ENCODE measurements at places on chromosomes 1 and 21.

GRCh38 chr1:207289756-207290155 is 31.7 kb upstream of the CD55 start:
- no peak for DNase-seq

DNA sequence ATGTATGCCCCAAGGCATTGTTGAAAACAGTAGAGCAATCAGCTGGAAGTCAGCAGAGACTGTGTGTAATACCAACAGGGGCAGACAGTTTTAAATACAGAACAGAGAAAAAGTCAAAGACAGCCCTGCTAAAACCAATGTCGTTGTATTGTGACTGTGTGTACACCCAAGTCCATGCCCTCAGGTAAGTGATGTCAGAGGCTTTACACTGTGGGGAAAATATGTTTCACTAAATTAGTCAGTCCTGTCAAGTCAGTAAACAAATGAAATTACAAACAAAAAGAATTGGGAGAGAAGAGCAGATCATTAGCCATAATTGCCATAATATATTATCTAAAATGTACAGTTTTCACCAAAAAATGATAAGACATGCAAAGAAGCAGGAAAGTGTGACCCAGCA is 2.4 kb upstream of the CYP2J2 start:
- DNase-seq, result no peak

DNA sequence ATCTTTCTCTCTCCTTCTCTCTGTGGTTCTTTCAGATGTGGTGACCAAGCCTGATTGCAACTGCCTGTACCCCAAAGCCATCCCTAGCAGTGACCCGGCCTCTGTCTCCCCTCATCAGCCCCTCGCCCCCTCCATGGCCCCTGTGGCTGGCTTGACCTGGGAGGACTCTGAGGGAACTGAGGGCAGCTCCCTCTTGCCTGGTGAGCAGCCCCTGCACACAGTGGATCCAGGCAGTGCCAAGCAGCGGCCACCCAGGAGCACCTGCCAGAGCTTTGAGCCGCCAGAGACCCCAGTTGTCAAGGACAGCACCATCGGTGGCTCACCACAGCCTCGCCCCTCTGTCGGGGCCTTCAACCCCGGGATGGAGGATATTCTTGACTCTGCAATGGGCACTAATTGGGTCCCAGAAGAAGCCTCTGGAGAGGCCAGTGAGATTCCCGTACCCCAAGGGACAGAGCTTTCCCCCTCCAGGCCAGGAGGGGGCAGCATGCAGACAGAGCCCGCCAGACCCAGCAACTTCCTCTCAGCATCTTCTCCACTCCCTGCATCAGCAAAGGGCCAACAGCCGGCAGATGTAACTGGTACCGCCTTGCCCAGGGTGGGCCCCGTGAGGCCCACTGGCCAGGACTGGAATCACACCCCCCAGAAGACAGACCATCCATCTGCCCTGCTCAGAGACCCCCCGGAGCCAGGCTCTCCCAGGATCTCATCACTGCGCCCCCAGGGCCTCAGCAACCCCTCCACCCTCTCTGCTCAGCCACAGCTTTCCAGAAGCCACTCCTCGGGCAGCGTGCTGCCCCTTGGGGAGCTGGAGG is 12.7 kb downstream of the CSF1 start:
- no peak for DNase-seq

DNA sequence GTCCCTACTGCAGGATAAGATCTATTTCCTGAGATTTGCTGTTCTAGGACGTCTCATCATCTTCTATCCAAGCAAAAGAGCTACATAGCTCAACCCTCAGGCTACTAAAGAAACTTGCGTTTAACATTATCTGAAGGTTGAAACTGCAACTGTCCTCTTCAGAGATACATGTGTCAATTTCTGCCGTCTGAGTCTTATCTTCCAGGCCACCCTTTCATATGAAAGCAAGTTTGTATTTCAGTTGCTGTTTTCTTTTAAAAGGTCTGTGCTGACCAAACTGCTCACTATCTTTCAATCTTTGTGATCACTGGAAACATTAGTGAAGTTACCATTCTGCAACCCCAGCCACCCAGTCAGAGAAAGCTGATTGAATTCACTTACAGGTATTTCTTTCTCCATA is 108.6 kb upstream of the RAB3GAP2 start:
- no peak for DNase-seq

DNA sequence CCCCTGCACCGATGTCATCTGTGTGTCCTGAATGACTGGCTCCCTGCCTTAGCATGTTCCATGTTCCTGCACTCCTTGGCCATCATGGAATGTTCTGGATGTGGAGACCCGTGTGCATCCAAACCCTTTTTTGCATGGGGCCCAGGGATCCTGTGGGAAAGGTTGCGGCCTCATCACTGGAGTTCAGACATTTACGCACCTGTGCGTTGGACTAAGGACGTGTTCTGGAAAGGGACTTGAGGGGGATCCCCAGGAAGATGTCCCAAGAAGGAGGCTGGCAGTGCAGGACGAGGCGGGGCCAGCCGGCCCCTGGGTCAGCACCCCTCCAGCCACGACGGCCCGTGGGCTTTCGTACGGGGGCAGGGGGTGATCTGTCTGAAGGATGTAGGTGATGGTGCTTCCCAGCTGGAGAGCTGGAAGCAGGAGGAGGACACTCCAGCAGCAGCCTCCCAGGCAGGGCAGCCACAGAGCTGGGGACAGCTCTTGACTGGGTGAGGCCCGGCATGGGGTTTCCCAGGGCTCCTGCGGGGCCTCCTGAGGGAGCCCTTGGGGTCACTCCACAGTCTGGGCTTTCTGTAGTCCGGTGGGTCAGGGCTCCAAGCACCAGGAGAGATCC is 67.2 kb downstream of the SCCPDH start:
- no peak for DNase-seq

DNA sequence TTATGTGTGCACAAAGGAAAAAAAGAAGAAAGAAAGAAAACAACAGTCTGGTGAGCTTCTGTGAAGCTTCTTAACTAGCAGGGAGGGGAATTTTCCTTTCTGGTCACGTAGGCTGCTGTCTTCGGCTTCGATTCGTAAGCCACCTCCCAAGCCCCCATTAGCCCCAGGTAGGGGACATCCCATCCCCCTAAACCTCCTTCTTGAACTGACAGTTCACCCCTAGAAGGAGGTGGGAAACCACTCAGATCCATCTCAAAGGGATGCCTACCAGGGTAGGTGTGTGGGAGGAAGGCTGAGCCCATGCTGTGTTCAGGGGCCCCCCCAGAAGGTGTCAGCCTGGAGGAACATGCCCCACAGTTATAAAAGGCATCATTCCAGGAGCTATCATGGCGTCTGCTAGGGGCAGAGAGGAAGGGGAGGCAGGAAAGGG is 25.8 kb downstream of the CD247 start:
- DNase-seq, result no peak

GRCh38 chr21:45636951-45637646 is 6.4 kb upstream of the PCBP3 start:
- DNase-seq, result no peak

DNA sequence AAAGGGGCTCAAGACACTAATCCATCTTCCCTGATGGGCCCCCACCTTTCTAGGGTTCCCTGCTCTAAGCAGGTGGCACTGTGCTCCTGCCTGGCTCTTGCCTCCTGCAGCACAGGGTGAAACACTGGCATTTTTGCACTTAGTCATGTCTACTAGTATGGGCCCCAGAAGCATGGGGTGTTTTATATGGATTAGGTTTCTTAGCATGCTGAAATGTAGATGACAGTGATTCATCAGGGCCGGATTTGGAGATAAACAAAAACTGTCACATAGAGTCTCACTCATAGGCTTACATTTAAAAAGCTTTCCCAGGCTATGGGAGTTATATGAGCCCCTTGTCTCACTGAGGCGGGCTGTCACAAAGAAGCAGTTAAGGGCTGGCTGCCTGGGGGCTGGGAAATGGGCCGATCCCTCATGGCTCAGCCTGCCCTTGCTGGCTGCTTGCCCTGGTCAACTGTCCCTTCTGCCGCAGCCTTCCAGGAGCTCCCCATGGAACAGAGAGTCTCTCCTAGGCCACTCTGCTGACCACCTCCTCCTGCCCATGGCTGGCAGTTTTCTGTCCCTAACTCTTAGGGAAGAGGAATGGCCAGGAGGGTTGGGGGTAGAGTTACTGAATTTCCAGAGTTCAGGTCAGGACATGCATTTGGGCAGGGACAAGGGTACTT is 6.5 kb downstream of the GALNT2 start:
- no peak for DNase-seq

DNA sequence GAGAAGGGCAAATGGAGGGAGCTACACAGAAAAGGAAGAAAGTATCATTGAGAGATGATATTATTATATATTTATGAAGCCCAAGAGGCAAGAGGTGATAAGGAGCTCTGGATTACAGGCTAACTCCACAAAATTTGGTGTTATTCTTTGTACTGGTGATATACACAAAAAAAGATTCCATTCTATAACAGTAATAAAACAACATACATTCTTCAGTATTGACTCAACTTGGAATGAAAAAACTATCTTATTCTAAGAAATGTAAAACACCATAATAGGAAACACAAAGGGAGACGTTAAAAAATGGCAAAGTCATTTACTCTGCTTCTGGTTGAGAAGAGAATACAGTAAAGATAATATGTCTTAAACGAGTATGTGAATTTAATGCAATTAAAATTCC is 99.4 kb downstream of the TEX35 start:
- no peak for DNase-seq

GRCh38 chr1:156660752-156661112 is 16.5 kb downstream of the NES start:
- no peak for DNase-seq

- no peak for DNase-seq
These were observed 71.4 kb downstream of the MEGF6 start for GRCh38 chr1:3539707-3540425.

DNA sequence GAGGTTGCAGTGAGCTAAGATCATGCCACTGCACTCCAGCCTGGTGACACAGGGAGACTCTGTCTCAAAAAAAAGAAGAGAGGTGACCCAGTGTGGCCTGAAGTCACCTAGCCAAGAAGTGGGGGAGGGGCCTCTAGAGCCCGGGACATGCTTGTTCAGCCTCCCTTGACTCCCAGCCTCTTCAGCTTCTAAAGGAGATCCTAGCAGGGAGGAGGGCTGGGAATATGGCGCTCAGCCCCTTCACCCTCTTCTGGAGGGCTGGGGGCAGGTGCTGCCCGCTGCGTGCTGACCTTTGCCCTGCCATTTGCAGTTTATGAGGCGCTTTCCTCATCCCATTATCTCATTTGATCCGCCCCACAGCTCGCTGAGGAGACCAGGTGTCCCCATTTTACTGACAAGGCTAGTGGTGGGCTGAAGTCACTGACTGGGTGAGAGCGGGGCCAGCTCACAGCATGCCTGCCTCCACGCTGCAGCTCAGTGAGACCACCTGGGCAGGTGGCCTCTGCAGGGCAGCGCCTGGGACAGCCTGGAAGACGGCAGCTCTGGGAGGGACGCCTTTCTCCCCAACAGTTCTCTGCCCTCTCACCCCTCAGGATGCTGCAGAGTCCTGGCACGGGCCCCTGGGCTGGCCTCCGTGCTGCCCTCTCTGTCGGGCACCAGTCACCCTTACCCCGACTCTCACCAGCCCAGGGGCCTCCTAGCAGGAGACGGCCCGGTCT is 7.5 kb downstream of the ELF3 start:
- DNase-seq, result no peak

DNA sequence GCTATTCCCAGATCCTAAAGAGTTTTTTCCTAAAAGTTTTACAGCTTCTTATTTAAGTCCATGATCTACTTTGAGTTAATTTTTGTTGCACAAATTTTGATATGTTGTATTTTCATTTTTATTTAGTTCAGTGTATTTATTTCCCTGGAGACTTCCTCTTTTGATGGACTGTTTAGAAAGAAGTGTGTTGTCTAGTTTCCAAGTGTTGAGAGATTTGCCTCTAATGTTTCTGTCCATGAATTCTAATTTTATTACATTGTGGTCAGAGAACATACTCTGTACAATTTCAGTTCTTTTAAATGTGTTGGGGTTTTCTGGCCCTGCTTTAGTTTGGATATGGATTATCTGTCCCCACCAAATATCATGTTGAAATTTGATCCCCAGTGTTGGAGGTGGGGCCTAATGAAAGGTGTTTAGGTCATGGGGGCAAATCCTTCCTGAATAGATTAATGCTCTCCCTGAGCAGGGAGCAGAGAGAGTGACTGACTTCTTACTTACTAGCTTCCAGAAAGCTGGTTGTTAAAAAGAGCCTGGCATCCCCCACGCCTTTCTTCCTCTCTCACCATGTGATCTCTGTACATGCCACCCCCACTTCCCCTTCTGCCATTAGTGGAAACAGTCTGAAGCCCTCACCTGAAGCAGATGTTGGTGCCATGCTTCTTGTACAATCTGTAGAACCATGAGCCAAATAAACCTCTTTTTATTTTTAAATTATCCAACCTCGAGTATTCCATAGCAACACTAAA is 4.6 kb downstream of the CHD1L start:
- no peak for DNase-seq

GRCh38 chr1:248894837-248895236 is 11.2 kb upstream of the PGBD2 start:
- DNase-seq, result no peak

- no peak for DNase-seq
These were observed 30.6 kb upstream of the LCE5A start for GRCh38 chr1:152479792-152480595.

GRCh38 chr1:59484096-59484495 is 187.2 kb downstream of the FGGY start:
- no peak for DNase-seq

GRCh38 chr1:188719735-188720134 is 1757.9 kb downstream of the BRINP3 start:
- DNase-seq, result no peak

DNA sequence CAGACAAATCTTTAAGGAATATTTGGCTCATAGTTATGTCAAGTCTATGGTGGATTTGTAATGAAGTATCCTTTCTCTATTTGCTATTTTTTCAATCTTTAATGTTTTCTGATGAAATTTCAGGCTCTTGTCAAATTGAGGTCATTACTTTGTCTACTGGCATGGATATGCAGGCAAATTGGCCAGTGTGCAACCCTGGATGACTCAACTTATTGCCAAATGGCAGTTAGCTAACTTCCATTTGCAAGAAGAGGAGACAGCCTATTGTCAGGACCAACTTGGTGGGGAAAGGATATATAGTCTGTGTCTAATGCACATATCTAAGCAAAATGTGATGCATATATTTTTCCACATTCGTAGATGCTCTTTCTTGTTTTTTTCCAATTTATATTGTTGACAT is 530.5 kb downstream of the PTBP2 start:
- DNase-seq, result no peak

DNA sequence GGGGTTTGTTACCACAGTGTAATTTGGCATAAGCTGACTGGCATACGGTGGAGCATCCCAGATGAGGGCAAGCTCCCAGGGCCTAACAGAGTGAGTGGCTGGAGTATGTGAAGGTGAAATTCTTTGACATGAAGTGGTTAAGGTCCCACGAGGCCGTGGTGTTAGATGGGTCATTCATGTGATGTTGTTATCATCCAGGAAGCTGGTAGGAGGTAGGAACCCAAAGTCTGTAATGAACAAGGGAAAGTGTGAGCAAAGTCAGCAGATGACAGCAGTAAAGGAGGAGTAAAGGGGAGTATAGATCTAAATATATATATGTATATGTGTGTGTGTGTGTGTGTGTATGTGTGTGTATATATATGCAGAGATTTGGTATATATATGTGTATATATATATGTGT is 47.6 kb downstream of the MDM4 start:
- no peak for DNase-seq
